A549 treated with GW870086 at 1 μM for 4 hours (cell line): ENCODE measurements at places on chromosomes 11 and 22. TPM values are rescaled to one million over a fixed set of nuclear protein-coding genes. Genes with fewer than 3 reads are reported as not detected.

The SCN3B gene
- 0.10 to 0.22 TPM (median 0.13 TPM) in 5 replicates for total RNA-seq

The FIBIN gene
- not detected in 5 replicates for total RNA-seq

The P2RY6 gene
- 5.8 to 10.4 TPM (median 8.9 TPM) in 5 replicates for total RNA-seq

The YPEL1 gene
- 0.16 to 0.54 TPM (median 0.30 TPM) in 5 replicates for total RNA-seq
